ENCODE measurements at places on chromosomes 6 and 20. TPM values are rescaled to one million over a fixed set of nuclear protein-coding genes. Genes with fewer than 3 reads are reported as not detected.

- H3K36me3 ChIP-seq = no peaks in the 10 kb centered on the region
- no peak overlapping the region for H3K27ac ChIP-seq
- no peaks in the 10 kb centered on the region for H3K27me3 ChIP-seq
- H3K4me3 ChIP-seq = no peak overlapping the region
- H3K4me1 ChIP-seq = peaks cover 20% of the 10 kb centered on the region
Measured at GRCh38 chr20:62624325-62624690, 18.0 kb upstream of the SLCO4A1 start.

DNA sequence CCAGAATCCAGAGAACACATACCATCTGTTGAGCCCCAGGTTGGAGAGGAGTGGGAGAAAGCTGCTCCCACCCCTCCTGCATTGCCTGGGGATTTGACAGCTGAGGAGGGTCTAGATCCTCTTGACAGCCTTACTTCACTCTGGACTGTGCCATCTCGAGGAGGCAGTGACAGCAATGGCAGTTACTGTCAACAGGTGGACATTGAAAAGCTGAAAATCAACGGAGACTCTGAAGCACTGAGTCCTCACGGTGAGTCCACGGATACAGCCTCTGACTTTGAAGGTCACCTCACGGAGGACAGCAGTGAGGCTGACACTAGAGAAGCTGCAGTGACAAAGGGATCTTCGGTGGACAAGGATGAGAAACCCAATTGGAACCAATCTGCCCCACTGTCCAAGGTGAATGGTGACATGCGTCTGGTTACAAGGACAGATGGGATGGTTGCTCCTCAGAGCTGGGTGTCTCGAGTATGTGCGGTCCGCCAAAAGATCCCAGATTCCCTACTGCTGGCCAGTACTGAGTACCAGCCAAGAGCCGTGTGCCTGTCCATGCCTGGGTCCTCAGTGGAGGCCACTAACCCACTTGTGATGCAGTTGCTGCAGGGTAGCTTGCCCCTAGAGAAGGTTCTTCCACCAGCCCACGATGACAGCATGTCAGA lies 77.4 kb downstream of the ASXL1 start:
- H3K27ac ChIP-seq = no peak overlapping the region
- no peaks in the 10 kb centered on the region for H3K4me1 ChIP-seq
- no peak overlapping the region for H3K4me3 ChIP-seq
- H3K27me3 ChIP-seq = no peaks in the 10 kb centered on the region
- peaks cover 71% of the 10 kb centered on the region for H3K36me3 ChIP-seq
- DNase-seq = no peak

- no peak for DNase-seq
- no peak within 1 kb of the TSS for H3K27ac ChIP-seq
- H3K36me3 ChIP-seq = no peaks in the 10 kb centered on the region
- no peaks in the 10 kb centered on the region for H3K4me1 ChIP-seq
Measured at GRCh38 chr6:4078691-4079471, at the start of gene FAM217A. Gene FAM217A, minus strand, starts transcription at chr6:4079137. Its CDS starts 1,723 bp downstream, at chr6:4077414.

GRCh38 chr6:42409581-42409980 lies 42.1 kb downstream of the TRERF1 start:
- no peaks in the 10 kb centered on the region for H3K27me3 ChIP-seq
- no peak overlapping the region for H3K4me3 ChIP-seq
- no peaks in the 10 kb centered on the region for H3K36me3 ChIP-seq
- no peak overlapping the region for H3K27ac ChIP-seq

GRCh38 chr6:163438940-163439335 lies 24.4 kb downstream of the QKI start:
- no peak overlapping the region for H3K4me3 ChIP-seq
- no peak overlapping the region for H3K27ac ChIP-seq
- H3K27me3 ChIP-seq = no peaks in the 10 kb centered on the region
- no peak for DNase-seq
- peaks cover 16% of the 10 kb centered on the region for H3K4me1 ChIP-seq

DNA sequence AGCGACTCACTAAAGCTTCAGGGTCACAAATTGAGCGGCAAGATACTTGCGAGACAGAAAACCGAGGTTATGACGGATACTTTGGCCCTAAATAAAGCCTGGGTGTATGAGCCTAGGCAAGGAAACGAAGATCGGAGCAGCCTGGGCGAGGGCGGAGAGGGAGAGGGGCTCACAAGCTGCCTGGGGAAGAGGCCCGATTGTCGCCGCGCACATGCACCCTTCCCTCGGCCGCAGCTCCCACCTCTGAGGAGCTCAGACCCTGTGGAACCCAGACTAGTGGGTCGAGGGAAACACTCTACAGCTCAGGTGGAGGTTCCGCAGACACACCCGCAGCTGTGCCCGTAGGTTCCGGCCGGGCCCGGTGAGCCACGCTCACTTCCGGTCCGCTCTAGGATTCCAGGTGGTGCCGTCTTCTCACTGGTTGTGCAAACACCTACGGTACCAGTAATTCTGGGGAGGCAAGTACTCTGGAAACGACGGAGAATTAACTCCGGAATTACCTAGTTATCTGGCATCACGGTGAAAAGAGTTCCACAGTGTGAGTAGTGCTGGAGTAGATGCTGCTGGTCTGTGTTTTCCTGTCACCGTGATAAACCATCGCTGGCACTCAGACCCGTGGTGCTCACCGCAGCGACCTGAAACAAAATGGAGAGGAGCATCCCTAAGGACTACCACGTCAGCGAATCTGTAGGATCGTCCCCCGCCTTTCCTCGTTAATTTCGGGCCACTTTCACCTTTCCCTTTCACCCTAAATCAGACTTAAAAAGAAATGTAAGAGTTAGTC lies 61.5 kb downstream of the GPX5 start:
- no peaks in the 10 kb centered on the region for H3K36me3 ChIP-seq
- peak; percentile 43 for DNase-seq
- peaks cover 38% of the 10 kb centered on the region for H3K27me3 ChIP-seq

DNA sequence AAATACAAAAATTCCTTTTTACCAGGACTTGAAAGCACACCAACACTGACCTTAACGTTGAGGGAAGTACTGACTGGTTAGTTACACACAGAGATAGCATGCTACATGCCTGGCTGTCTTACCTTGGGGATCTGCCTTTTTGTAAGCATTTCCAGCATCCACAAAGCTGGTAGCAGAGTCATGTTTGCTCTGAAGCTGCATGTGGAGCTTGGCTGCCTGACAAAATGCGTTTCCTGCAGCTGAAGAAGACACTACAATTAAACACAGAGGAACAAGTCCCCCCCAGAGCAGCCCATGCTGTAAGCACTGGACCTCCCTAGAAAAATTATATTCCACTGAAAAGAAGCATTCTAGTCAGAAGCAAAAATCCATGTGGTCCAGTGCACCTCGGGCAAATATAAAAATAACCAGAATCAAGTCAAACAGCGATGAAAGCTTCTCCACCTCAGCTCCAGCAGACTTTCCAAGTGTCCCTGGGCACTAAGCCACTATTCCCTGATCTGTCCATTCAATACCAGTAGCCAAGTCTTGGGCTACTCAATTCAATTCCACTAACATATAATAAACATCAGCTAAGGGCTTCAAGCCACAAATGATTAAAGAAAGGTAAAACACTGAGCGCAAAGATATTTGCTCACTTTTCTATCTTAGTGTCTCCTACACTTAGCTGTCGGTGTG lies 24.2 kb downstream of the NAPB start:
- H3K4me1 ChIP-seq = peaks cover 14% of the 10 kb centered on the region
- no peak for DNase-seq
- H3K4me3 ChIP-seq = no peak overlapping the region
- peaks cover 19% of the 10 kb centered on the region for H3K36me3 ChIP-seq

DNA sequence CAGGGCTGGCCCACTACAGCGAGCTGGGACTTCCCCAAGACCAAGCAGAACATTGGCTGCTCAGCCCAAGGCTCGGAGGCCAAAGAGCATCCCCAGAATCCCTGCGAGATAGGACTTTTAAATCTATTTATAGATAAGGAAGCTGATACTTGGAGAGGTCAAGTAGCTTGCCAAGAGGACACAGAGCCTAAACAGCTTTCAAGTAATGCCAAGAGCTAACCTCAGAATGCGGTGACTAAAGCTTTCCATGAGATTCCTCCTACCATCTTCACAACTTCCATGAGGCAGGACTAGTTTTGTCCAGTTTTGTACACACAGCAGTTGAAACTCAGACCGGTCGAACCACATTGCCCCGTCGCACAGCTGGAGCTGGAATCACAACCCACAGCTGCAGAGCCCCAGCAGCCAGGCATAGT lies 168.1 kb upstream of the TOP1 start:
- no peaks in the 10 kb centered on the region for H3K36me3 ChIP-seq
- H3K27me3 ChIP-seq = no peaks in the 10 kb centered on the region
- H3K4me1 ChIP-seq = no peaks in the 10 kb centered on the region
- H3K27ac ChIP-seq = no peak overlapping the region
- no peak for DNase-seq
- no peak overlapping the region for H3K4me3 ChIP-seq

- no peaks in the 10 kb centered on the region for H3K4me1 ChIP-seq
- no peak for DNase-seq
- H3K36me3 ChIP-seq = no peaks in the 10 kb centered on the region
- H3K27me3 ChIP-seq = no peaks in the 10 kb centered on the region
- no peak overlapping the region for H3K4me3 ChIP-seq
Measured at GRCh38 chr20:19544684-19545083, 213.4 kb upstream of the RIN2 start.

GRCh38 chr6:83097204-83097603 lies 29.7 kb downstream of the DOP1A start:
- H3K27ac ChIP-seq = no peak overlapping the region
- H3K4me3 ChIP-seq = no peak overlapping the region
- no peak for DNase-seq
- no peaks in the 10 kb centered on the region for H3K36me3 ChIP-seq

- no peaks in the 10 kb centered on the region for H3K4me1 ChIP-seq
- no peak for DNase-seq
- no peaks in the 10 kb centered on the region for H3K36me3 ChIP-seq
Measured at GRCh38 chr6:5159162-5159561, 74.0 kb downstream of the PPP1R3G start.

DNA sequence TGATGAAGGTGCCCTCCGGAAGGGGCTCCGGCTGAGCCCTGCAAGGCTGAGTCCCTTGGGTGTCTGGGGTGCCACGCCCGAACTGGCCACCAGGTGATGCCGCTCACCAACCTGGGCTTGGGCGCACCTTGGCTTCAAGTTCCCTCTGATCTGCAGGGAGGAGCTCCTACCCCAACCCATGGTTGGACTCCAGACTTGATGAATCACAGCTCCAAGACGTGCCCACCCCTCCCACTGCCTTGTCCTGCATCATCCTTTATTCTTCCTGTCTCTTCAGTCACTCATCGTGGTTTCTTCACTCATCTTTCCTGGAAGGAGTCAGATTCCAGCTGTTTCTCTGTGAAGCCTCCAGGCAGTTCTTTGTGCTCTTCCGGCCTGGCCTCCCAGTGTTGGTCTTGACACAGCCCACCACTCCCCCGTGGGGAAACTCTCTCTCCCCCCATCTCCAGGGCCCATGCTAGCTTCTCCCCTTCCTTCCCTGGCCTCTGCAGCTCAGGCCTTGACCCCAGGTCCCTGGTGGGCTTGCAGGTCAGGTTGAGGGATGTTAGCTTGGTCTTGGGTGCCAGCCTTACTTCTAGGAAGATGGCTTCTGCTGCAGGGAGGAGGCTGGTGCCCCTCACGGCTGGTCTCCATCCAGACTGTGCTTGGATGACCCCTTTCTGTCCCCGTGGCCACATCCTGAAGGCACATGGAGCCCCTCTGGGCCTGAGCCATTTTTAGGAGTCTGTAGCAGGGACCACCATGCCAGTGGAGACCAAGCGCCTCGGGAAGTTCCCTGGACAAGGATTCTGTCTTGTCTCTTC lies 2.6 kb upstream of the ZBP1 start:
- H3K27ac ChIP-seq = no peak overlapping the region
- peaks cover 76% of the 10 kb centered on the region for H3K4me1 ChIP-seq
- H3K27me3 ChIP-seq = no peaks in the 10 kb centered on the region

DNA sequence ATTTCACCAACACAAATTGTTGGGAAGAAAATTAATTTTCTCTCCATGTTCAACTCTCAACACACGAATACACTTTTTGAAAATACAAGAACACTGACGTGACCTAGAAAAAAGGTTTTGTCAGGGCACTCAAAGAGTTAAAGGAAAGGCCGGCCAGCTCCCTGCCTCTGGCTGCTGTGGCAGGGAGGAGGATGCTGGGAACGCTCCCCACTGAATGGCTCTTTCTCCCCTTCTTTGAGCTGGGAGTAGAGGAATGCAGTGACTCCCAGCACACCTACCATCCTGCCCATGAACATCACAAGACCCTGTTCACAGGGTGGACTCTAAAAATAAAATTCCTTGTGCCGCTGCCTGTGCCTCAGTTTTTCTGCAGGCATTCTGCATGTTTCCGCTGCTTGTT lies 47.0 kb downstream of the MAP3K5 start:
- H3K36me3 ChIP-seq = no peaks in the 10 kb centered on the region
- H3K4me3 ChIP-seq = no peak overlapping the region
- H3K27ac ChIP-seq = no peak overlapping the region
- no peaks in the 10 kb centered on the region for H3K27me3 ChIP-seq

DNA sequence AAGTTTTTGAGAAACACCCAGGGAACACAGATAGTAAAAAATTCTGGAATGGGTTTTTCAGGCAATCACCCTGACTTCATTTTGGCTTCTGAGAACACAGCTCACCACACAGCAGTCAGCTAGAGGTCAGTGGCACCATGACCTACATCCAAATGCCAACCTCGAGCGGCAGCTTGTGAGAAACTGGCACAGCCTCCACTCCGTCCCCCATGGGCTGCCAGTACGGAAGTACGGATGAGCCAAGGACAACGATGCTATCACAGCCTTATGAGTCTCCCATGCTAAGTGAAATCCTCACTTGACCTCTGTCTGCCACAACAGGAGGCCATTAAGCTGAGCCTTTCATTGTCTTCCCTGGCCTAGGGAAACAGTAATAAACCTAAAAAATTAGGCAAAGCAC lies 32.0 kb downstream of the KIF16B start:
- no peaks in the 10 kb centered on the region for H3K4me1 ChIP-seq
- no peak overlapping the region for H3K27ac ChIP-seq
- H3K27me3 ChIP-seq = no peaks in the 10 kb centered on the region
- DNase-seq = no peak

- DNase-seq = peak; percentile 14
- no peaks in the 10 kb centered on the region for H3K27me3 ChIP-seq
- H3K36me3 ChIP-seq = no peaks in the 10 kb centered on the region
- no peak overlapping the region for H3K4me3 ChIP-seq
- no peaks in the 10 kb centered on the region for H3K4me1 ChIP-seq
Measured at GRCh38 chr6:99905209-99906106, 88.6 kb downstream of the MCHR2 start.

DNA sequence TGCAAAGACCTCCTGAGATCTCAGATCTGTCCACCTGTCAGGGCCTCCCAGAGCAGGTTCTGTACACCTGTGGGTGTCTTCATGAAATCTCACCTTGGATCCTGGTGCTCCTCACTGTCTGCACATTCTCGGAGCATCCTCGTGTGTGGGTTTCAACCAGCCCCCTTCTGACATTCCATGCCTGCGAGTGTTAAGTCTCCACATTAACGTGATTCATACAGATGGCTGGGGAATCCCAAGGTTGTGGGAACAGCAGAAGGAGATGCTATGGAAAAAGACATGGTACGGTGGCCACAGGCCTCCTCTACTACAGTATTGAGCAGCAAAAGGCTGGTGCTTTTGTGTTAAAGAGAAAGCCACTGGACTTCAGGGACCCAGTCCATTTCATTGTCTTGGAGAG lies 556.5 kb downstream of the DHX35 start:
- no peak overlapping the region for H3K4me3 ChIP-seq
- DNase-seq = no peak
- no peaks in the 10 kb centered on the region for H3K27me3 ChIP-seq
- H3K4me1 ChIP-seq = no peaks in the 10 kb centered on the region

Gene MYCT1
- total RNA-seq = not detected

Gene SEL1L2
- total RNA-seq = not detected

Gene GSTA4
- total RNA-seq = not detected

Gene KCNK16
- not detected for total RNA-seq

Gene PTPRK
- total RNA-seq = 0.61 TPM

Data from CD4-positive, alpha-beta memory T cell (primary cell).